ENCODE measurements at places on chromosomes 5 and 9. TPM values are rescaled to one million over a fixed set of nuclear protein-coding genes. Genes with fewer than 3 reads are reported as not detected.

The CDC20B gene
- not detected for total RNA-seq

The HTR1A gene
- total RNA-seq, result not detected

The ZNG1C gene
- total RNA-seq, result 12.9 TPM

The NR2F1-AS1 gene
- total RNA-seq, result 1.2 TPM

DNA sequence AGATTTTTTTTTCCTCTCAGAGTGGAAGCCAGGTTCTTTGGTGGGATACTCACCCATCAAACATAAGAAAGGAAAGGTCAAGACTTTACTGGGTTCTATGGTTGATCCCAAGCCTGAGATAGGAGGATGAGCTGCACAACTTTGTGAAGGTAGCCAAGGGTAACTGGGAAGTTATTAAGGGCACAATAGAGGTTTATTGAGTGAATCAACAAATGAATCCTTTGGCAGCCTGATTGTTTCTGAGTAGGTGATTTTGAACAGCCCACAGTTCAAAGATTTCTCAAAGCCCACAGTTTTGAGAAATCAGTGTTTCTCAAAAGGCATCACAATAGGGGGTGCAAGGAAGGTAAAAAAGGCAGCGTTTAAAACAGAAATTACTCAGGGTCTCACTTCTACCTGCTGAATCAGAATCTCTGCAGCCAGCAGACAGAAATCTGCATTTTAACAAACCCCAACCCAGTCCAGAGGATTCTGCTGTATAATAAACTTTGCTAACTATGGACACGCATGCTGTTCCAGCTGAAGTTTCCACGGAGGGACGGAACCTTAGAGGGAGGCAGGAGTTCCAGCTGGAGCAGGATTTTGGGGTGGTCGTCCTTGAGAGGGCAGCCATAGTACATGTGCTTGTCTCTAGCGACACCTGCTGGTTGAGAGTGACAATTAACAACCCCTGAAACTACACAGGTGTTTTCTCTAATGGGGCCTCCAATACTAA, 32.7 kb upstream of the FSD1L start:
- no peak for DNase-seq

DNA sequence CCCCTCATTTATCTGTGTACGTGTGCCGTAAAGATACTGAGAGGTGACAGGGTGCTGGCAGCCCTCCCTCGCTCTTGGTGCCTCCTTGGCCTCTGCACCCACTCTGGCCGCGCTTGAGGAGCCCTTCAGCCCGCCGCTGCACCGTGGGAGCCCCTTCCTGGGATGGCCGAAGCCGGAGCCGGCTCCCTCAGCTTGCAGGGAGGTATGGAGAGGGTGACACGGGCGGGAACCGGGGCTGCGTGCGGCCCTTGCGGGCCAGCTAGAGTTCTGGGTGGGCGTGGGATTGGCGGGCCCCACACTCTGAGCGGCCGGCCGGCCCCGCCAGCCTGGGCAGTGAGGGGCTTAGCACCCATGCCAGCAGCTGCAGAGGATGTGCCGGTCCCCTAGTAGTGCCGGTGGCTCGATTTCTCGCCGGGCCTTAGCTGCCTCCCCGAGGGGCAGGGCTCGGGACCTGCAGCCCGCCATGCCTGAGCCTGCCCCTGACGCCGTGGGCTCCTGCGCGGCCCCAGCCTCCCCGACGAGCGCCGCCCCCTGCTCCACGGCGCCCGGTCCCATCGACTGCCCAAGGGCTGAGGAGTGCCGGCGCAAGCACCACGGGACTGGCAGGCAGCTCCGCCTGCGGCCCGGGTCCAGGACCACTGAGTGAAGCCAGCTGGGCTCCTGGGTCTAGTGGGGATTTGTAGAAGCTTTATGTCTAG, 21.6 kb downstream of the NKX2-5 start:
- no peak for DNase-seq

DNA sequence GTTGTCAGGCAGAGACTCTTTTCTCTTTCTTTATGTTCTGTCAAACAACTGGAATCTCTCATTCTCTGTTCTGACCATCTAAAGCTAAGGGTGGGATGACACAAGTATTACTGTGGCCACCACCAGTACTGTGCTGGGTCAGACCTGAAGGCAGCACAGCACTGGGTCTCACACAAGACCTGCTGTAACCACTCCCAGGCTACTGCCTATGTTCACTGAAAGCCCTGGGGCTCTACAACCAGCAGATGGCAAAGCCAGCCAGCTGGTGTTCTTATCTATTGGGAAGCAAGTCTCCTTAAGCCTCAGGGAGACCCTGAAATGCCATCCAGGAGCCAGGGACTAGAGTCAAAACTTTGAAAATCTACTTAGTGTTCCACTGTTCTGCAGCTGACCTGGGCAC, 189.5 kb downstream of the SLCO4C1 start:
- DNase-seq, result no peak

GRCh38 chr5:41788941-41789368, 81.3 kb downstream of the OXCT1 start:
- no peak for DNase-seq

GRCh38 chr5:180040287-180041214, 31.0 kb downstream of the RNF130 start:
- DNase-seq, result no peak

Measured in epithelial cell of proximal tubule (primary cell).